ENCODE measurements at places on chromosomes 6 and 20. TPM values are rescaled to one million over a fixed set of nuclear protein-coding genes. Genes with fewer than 3 reads are reported as not detected.

The SLC22A1 gene
- total RNA-seq: 0.60 TPM

The SOBP gene
- not detected for total RNA-seq

The RTN4IP1 gene
- 10.7 TPM for total RNA-seq

The TMEM74B gene
- 0.18 TPM for total RNA-seq

The CLDN20 gene
- total RNA-seq: not detected

The CD164 gene
- total RNA-seq: 138 TPM

The CRISP2 gene
- total RNA-seq: not detected

The PROKR2 gene
- total RNA-seq: not detected

The OR2H1 gene
- total RNA-seq: not detected

DNA sequence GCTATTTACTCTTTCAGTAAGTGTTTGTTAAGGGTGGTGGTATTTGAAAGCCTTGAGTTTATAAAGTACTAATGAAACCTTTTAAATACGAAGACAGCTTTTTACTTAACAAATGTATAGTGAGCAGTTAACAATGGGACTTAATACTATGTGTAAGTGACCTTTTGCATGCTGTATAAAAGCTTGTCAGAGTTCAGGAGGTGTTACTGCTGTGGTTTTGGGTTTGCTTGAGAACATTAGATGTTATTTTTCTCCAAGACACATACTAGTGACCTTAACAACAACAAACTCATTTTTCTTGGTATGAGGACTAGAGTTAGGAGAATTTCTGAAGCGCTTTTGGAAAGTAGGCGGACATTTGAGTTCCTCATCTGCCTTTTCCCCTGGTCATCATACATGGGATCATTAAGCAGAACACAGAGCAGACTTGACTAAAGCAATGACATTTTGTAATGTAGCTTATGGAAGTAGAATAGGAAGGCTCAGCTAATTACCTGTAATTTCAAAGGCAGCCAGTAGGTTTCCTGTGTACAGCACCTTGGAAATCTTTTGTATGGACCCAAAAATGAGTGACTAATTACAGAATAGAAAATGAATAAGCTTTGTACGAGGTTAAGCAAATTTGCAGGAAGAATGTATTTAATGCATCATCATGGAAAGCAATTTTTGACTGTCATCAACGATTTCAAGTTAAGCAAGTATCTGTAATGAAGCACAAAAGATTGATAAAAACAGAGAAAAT is 14.1 kb downstream of the CDYL start:
- no peak for DNase-seq

DNA sequence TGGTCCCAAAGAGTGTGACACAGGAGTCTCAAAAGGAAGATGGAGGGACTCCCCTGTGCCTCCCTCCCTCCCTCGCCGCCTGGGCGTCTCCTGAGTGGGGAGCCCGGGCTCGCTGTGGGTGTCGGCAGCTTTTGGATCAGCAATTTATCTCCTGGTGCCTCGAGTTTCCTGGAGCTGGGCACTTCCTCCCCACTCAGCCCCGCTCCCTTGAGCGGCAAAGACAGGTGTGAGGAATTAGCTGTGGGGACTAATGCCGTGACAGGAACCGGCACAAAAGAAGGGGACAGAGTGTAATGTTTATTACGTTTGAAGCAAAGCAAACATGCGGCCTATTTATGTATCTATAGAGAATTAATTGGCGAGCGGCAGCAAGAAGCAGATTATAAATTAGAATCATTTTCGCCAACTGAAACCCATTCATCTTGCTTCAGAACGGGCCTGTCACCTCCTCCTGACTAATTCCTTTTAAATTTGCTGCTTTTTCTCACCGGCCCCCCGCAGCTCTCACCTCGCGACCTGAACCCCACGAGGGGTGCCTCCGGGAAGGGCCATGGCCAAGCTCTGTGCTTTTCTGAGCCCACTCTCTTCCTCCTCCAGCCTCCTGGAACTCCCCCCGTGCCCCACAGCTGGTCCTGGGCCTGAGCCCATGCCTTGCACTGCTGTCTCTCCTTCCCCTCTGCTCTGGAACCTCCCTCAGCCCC is 8.8 kb upstream of the CDH22 start:
- DNase-seq: no peak

- DNase-seq: no peak
These were observed 39.6 kb upstream of the NOX3 start for GRCh38 chr6:155495011-155495768.

DNA sequence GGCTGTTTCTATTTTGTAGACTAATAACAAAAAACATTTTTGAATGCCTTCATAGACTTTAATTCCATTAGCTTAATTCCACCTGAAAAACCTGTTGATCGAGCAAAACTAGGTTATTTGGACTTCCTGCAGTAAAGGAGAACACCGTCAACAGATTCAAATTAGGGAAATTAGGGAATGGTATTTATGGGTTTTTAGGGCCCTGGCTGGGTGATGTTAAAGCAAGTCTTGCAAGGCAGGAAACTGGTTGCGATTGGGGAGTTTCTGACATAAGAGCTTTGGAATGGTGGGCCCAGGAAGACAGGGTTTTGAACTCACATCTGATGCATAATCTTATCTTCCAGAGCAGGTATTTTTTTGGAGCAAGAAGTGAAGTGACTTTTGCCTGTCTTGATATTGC is 40.1 kb upstream of the TFAP2C start:
- no peak for DNase-seq

DNA sequence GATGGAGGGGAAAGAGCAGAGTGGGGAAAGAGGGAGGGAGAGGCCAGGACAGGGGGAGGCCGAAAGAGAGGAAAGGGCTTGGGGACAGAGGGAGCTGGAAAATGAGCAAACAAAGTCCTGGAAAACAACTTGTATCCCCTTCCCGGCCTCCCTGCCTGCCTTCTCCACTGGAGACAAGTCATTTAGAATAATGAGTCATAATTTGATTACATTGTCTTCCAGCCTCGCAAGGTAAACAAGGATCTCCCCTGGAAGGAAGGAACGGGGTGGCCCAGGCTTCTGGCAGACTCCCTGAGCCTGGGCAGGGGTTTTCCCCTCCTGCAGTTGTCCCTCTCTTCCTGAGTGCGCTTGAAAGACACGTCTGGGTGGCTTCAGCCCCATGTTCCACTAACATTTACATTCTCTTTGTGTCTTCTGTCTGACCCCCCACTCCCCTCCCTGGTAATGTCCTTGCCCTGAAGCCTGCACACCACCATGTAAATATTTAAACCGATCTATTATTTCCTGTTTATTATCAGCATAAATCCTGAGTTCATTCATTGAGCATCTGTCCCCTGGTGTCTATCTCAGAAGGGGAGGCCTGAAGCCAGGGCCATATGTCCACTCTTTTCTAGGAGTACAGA is 12.1 kb upstream of the MRPS18A start:
- DNase-seq: peak; percentile 16

- DNase-seq: no peak
These were observed 435 bp downstream of the ZSWIM3 start for GRCh38 chr20:45857882-45858216.

- no peak for DNase-seq
These were observed 28.3 kb downstream of the PREX1 start for GRCh38 chr20:48799328-48800105.

DNA sequence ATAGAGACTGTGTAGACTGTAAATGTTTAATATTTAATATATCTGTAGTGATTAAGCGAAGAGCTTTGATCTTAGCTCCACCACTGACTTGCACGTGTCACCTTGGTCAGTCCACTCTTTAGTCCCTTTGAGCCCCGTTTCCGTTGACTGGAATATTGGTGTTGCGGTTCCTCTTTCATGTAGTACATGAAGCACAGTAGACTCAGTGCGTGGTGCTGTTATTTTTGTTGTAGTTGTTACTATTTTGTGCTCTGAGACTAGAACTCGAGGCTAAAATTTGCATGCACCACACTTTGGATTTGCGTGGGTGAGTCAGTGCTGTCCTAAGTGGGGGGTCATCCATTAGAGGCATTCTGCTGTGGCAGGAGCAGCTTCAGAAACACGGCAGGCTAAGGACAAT is 291.4 kb downstream of the QKI start:
- no peak for DNase-seq

DNA sequence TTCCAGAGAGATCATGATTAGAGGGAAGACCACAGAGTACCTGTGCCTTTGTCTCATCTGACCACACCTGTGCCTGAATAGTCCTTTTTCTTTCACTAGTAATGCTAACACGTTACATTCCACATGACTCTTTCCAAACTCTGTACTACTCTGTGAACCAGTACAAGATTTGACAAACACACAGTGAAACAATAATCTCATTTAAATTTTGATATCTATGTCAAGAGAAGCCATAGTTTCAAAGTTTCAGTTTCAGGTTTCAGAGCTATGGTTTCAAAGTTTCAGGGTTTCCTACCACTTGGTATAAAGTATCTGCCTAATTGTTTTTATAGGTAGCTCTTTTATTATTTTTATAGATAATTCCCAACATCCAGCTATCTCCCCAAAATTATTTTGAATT is 62.0 kb upstream of the PHACTR2 start:
- no peak for DNase-seq

DNA sequence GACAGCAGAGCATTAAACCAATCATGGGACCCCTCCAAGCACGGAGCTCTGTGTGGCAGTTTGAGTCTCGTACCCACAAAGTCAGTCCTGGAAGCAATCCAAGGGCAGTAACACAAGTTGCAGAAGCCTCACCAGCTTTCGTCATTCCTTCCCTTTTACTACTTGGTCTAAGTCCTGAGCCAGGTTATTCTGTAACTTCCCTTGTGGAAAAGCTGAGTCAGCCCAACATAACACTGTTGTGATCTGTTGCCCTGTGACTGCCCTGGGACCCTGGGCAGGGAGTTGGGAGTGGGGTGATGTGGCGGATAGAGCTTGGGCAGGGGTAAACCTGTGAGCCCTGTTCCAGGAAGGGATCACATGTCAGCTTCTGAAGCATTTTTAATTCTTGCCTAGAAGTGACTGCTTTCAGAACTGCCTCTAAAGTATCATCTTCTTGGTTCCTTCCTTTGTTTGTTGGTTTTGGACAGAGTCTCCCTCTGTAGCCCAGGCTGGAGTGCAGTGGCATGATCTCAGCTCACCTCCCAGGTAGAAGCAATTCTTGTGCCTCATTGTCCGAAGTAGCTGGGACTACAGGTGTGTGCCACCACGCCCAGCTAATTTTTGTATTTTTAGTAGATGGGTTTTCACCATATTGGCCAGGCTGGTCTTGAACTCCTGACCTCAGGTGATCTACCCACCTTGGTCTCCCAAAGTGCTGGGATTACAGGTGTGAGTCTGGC is 183.7 kb upstream of the JAG1 start:
- DNase-seq: peak; percentile 76

- DNase-seq: no peak
These were observed 225.9 kb upstream of the CST7 start for GRCh38 chr20:24723186-24723585.

DNA sequence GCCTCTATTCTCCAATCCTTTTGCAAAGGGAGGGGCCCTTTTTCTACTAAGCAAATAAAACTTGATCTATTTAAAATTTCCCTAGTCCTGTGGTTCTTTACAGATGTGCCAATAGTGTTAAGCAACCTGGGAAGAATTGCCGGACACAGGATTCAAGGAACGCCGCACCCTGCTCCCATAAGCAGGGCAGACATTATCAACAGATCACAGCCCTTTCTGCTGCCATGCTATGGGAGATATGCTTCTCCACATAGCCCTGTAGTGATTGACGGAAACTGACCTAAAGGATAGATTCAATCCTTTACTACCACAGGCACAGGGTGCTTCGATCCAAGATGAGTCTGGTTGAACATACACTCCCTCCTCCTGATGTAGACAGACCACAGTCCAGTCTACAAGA is 118.4 kb upstream of the TRAF3IP2 start:
- no peak for DNase-seq

DNA sequence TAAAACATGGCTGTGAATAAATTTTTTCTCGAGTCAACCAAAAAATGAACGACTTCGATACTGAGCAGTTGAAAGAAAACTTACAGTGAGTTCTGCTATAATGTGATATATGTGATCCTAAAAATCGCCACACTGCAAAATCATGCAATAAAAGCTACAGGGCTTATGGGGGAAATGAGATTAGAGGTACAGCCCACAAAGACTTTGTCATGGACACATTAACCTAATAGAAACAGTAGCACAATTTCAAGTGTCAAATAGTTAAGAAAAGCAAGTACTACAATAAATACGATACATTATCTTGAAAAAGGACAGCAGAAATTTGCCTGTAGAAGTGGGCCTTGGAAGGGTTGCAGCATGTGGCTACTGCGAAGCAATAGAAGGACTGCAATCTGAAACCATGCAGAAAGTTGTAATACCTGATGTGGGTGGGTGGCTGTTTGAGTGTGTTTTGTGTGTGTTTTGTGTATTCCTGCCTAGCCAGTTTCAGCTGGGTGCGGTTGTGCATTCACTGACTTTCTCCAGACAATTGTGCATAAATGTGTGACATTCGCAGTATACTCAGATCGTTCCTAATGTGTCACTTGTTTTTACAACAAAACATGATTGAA is 79.1 kb downstream of the RPP40 start:
- DNase-seq: no peak

DNA sequence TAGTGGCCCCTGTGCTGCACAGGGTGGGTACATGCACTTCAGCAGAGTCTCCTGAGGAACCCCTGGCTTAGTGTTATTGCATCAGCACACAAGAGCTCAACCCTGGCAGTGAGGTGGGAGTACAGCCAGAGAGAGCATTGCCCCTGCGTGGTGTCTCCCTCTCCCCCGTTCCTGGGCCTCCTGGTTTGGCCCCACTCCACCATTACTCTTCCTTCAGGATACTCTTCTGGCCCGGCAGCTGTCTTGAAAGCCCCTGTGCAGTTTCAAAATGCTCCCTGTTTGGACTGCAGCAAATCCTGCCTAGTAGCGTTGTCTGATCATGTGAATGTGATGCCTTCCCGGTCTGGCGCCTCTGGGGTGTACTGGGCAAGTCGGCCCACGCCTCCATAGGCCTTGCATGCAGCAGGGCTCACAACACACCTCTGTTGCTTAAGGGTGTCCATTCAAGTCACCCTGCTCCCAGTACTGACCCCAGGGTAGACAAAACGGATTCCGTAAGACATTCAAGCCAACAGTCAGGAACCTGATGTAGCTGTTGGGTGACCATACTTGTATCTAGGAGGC is 32.1 kb downstream of the TXNDC5 start:
- no peak for DNase-seq

DNA sequence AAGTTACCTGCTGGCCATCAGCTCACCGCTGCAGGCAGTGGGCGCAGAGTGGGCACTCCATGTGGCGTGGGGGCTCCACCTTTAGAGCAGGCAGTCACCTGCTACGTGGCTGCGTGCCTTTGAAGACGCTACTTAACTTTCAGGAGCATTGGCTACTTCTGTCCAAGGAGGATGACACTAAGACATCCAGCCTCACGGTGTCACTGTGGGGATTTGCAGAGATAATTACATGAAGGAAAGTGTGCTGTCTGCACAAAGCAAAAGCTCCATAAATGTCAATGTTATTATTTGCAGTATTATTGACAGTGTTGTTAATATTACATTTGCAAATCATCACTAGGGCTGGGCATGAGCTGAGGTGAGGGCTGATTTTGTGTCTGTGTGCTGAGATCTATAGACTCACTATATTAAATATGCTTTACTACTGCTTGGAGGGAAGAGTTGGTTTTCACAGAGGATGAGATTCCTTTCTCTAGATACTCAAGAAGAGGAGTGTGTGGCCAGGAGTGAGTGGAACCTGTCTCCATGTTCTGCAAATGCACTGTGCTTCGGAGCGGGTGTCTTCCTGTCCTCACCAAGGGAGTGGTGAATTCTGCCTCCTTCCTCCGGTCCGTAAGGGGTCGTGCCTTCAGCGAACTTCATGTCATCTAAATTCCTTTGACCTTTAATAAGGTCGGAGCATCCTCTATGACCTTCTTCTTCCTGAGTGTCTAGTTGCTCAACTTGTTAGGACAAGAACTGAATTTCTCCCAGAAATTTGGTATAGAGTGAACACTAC is 165.8 kb upstream of the SYNDIG1 start:
- DNase-seq: no peak

GRCh38 chr6:17125407-17125806 is 23.6 kb downstream of the STMND1 start:
- no peak for DNase-seq

Data from foreskin keratinocyte (primary cell).